Activated T-cell treated with anti-CD3 and anti-CD28 coated beads, Interleukin-2, amount 50 U/mL, for 72 hours (primary cell): ENCODE measurements at places on chromosomes 7 and 10. TPM values are rescaled to one million over a fixed set of nuclear protein-coding genes. Genes with fewer than 3 reads are reported as not detected.

- H3K4me1 ChIP-seq, result peaks cover 8% of the 10 kb centered on the region
- DNase-seq, result no peak
- no peak overlapping the region for H3K4me3 ChIP-seq
- H3K27ac ChIP-seq, result no peak overlapping the region
- peaks cover under 1% of the 10 kb centered on the region for H3K36me3 ChIP-seq
- H3K27me3 ChIP-seq, result no peaks in the 10 kb centered on the region
Observed at GRCh38 chr7:96675548-96675947, 34.1 kb downstream of the SEM1 start.

- H3K27me3 ChIP-seq, result peaks cover 5% of the 10 kb centered on the region
- H3K36me3 ChIP-seq, result no peaks in the 10 kb centered on the region
- H3K27ac ChIP-seq, result no peak overlapping the region
- no peak overlapping the region for H3K4me3 ChIP-seq
- no peak for DNase-seq
- H3K4me1 ChIP-seq, result no peaks in the 10 kb centered on the region
Observed at GRCh38 chr10:9800011-9800410, 1217.7 kb upstream of the CELF2 start.

PAPSS2 gene
- total RNA-seq, result 0.69 TPM

DNA sequence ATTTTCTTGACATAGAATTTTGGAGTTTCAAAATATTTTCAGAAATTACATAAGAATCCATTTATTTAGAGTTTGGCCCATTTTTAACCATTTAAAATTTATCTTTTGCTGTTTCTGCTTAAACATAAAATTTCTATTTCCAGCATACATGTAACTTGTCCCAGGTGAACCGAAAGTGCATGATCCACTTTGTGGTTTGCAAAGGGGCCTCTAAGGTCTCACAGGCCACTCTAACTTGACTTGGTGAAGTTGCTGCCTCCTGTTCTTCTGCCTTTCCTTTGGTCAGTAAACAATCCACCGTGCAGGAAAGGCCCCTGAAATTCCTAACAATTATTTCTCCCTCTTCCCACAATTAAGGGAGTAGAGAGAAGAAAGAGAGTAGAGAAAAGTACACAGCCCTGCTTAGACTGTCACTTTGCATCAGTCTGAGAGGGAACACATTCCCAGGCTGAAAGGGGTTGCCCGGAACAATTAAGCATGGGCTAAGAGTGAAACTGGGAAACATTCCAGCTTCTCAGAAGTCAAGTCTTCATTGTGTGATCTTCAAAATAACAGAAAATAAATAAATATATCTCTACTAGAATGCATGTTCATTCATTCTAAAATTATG lies 79.5 kb upstream of the SEMA3A start:
- no peaks in the 10 kb centered on the region for H3K27me3 ChIP-seq
- H3K4me1 ChIP-seq, result no peaks in the 10 kb centered on the region
- no peak overlapping the region for H3K27ac ChIP-seq
- DNase-seq, result no peak
- no peak overlapping the region for H3K4me3 ChIP-seq

CFAP46 gene
- total RNA-seq, result 0.16 TPM

GRCh38 chr7:28417321-28417940 lies 5.1 kb downstream of the CREB5 start:
- H3K4me3 ChIP-seq, result no peak overlapping the region
- DNase-seq, result no peak
- H3K36me3 ChIP-seq, result no peaks in the 10 kb centered on the region
- H3K27ac ChIP-seq, result no peak overlapping the region
- no peaks in the 10 kb centered on the region for H3K4me1 ChIP-seq
- peaks cover 61% of the 10 kb centered on the region for H3K27me3 ChIP-seq

CYP26A1 gene
- total RNA-seq, result not detected

DNA sequence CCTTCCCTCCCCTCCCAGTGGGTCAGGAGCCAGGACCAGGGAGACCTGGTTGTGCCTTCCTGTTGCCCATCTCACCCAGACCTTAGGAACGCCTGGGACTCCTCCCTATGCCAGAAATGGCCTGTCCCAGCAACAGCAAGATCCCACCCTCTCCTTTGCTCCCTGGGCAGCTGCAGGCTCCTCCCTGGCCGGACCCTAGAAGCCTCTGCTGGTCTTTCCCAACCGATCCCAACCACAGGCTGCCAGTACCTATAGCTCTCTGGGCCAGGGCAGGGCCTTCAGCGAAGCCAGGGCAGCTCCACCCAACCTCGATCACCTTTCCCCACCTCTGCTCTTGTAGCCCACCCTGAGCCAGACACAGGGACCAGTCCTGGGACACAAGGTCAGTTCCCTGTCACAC lies 21.9 kb downstream of the LDB3 start:
- no peak overlapping the region for H3K27ac ChIP-seq
- DNase-seq, result no peak
- H3K4me1 ChIP-seq, result no peaks in the 10 kb centered on the region
